Glutamatergic neuron (in vitro differentiated cells): ENCODE measurements at places on chromosomes 2 and 18.

- DNase-seq, result no peak
These were observed at the start of gene KLF7 for GRCh38 chr2:207165121-207166038. TSS of gene KLF7 (minus strand) at chr2:207165948. CDS start at chr2:207165568, 380 bp downstream.

DNA sequence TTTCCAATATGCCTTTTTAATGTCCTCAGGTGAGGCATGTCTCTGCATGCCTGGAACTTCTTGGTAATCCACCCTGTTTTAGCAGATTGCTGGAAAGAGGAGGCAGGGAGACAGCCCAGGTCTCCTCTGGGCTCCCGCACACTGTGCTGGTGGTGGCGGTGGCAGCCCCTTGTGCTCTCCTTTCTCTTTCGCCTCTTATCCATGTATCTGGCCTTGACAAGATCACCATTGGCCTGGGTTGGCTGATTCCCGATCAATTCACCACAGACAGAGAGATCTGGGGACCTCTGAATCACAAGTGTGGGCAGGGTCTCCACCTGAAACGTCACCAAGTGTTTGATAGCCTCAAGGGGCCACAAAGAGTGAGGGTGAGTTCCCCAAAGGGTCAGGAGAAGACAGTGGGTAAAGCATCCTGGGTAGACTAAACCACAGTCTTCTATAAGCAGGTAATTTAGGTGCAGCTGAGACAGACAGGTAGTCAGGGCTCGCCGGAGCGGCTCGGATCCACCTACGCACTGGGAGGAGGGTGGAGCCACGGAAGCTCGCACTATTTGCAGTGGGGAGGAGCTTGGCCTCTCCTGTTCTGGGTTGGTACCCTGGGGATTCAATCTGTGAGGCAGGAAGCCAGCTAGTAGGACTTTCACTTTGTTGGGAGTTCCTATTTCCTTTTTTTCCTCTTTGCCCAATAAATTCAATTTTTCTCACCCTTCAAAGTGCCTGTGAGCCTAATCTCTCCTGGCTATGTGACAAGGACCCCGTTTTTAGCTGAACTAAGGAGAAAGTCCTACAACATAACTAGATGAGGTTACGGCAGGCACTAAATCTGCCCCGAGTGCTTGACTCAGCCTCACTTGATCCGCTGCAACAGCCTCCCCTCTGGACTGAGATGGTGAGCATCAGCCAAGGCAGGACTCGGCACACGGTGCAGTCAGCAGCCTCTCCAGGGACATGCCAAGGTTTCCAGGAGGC lies 57.6 kb downstream of the SLC4A3 start:
- DNase-seq, result no peak

GRCh38 chr2:39665811-39666490 lies at the start of gene TMEM178A:
TSS of gene TMEM178A (plus strand) at chr2:39665917. CDS start at chr2:39665975, 58 bp downstream.
- DNase-seq, result peak; percentile 56

- no peak for DNase-seq
These were observed 155.0 kb upstream of the OTX1 start for GRCh38 chr2:62895632-62896009.

DNA sequence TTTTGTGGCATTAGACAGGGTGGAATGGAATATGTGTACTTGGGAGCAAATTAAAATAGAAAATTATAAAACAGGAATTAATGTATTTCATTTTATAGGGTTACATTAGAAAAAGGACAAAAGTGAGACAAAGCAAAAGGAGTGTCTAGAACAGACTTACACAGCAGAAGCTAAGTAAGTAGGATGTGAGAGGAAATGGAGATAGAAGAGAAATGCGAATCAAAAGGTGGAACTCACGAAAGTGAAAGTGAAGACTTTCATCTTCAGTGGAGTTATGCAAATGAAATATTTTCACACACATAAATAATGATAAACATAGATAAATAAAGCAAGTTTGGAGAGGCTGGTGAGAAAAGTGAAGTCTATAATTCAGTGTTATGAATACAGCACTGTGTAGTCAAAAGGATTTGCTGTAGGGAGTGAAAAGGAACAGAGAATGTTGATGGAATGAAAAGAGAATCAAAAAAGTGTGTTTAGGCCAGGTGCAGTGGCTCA lies 94.8 kb downstream of the DLGAP1 start:
- DNase-seq, result no peak

DNA sequence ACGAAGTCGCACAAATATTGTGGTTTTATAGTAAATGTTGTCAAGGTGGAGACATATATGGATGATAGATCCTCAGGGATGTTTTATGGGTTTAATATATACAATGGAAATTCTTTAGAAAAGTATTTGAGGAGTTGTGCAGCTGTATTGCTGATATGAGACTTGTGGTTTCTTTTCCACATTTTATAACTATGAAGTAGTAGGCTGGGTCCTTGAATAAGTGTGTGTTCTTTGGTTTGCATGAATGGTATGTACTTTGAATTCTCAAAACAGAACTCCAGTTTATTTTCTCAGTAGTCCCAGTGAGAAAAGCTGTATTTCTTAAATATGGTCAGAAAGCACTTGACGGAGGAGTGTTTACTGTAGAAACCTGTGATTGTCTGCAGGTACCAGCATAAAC lies 42.4 kb downstream of the PLCL1 start:
- DNase-seq, result no peak

- peak; percentile 29 for DNase-seq
These were observed 5.0 kb downstream of the SP9 start for GRCh38 chr2:174339561-174340399.

GRCh38 chr2:77642339-77642738 lies 120.2 kb upstream of the LRRTM4 start:
- DNase-seq, result no peak

- DNase-seq, result no peak
These were observed 25.8 kb downstream of the CALCRL start for GRCh38 chr2:187422282-187422681.

GRCh38 chr18:33696332-33697162 lies 118.5 kb downstream of the ASXL3 start:
- DNase-seq, result peak; percentile 21

GRCh38 chr18:32478317-32478716 lies 7.6 kb upstream of the GAREM1 start:
- no peak for DNase-seq

- DNase-seq, result no peak
These were observed 53.7 kb downstream of the GPD2 start for GRCh38 chr2:156489750-156490465.

DNA sequence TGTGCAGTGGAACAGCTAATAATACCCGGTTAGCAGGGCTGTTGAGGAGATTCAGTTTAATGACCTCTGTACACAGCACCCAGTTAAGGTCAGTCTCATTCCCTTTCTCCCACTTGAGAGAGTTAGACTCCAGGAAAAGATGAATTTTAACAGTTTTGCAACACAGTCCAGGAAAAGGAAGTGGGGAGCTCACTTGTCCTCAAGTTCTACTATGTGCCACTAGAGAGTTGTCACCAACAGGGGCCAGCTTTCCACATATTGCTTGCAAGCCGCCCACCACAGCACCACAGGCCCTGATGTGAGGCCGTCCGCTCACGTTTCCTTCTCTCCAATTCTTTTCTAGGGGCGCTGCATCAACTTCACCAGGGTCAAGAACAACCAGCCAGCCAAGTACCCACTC lies 142.1 kb downstream of the GFPT1 start:
- no peak for DNase-seq
